ENCODE measurements at places on chromosomes 11 and 22.

- DNase-seq: no peak
These were observed 53.9 kb downstream of the USP47 start for GRCh38 chr11:11895672-11896071.

DNA sequence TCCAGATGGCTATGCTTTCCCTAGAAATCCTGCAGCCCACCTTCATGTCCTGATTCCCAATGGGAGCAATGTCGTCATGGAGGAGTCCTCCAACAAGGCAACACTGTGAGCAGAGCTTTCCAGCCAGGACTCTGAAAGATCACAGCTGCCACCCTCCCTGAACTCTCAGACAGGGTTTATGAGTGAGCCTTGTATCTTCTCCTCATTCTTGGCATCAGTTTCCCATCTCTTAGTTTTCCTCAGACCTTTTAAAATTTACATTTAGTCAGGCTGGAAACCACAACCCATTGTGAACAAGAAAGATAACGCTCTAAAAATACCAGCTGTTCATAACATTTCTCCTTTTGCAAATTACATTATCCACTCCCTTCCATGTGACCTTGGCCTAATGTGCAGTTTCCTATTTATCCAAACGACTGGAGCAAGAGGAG is 15.6 kb upstream of the LYVE1 start:
- no peak for DNase-seq

- no peak for DNase-seq
These were observed 27.2 kb downstream of the CNTF start for GRCh38 chr11:58649623-58650022.

DNA sequence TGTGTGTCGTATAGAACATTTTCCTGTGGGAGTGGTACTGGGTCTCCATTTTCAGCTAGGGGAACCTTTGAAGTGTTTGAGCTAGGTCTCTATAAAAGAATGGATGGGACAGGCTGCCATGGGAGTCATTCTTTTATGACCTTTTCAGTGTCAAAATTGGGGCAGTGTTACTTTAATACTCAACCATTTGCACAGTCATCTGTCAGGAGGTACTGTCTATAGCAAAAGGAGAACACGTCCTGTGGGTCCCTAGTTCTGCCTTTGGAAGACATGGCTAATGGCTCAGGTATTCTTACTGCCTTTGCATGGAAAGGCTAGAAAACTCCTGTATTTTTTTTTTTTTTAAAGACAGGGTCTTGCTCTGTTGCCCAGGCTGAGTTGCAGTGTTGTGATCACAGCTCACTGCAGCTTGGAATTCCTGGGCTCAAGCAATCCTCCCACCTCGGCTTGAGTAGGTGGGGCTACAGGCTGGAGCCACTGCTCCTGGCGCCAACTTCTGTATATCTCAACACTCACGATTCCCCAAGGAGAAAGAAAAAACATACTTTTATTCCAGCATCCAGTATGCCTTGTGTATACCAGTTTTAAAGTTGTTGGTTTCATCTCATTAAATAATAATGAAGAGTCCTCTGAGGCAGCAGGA is 2.1 kb upstream of the ATF4 start:
- no peak for DNase-seq

DNA sequence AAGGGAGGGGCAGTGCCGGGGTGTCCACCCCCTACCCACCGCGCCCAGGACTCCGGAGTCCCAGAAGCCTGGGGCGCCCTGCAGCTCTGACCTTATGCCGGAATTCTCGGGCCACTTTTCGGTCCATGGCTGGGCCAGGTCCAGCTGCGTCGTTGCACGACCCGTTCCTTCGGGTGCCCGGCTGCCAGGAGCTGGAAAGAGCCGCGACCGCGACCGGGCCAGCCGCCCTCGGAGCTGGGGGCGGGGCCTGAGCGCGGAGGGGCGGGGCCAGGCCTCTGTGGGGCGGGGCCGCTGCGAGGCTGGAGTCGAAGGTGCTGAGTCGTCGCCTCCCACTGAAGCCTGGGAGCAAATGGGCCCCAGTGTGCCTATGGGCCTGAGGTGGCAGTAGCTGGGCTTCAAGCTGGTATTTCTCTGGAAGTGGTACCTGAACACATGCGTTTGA is at the start of gene USH1C:
Gene USH1C (minus strand): TSS at position 236 of the 442 bp plus-strand sequence. CDS start 109 bp downstream, at position 127.
- no peak for DNase-seq

DNA sequence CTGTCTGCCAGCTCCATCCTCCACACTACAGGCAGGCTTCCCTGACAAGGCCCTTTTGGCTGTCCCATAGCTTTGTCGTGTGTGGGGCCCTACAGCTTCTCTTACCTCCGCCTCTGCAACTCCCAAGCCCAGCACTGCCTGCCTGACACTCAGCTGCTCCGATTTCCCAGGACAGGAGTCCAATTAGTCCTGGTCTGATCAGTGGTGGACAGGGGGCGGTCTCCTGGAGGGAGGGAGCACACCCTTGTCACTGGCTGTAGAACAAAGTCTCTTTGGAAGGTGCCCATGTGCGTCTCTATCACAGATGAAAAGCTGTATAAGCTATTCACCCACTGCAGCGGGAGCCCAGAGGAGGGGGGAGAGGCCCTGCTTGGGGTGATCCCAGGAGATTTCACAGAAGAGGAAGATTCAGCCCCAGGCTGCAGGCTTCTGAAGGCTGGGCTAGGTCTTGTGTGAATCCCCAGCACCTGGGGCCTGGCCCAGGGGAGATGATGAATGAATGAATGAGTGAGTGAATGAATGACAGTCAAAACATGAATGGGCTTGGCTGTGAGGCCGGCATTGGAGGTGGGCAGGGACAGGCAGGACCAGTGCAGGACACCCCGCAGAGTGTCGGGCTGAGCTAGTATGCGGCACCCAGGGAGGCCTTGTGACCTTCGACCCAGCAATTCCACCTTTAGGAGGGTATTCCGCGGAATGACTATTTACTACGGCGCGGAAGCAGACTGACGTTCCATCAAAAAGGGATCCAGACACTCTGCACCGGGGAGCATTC is 142.4 kb downstream of the CACNA1I start:
- DNase-seq: no peak
